ENCODE measurements at places on chromosomes 4 and X.

DNA sequence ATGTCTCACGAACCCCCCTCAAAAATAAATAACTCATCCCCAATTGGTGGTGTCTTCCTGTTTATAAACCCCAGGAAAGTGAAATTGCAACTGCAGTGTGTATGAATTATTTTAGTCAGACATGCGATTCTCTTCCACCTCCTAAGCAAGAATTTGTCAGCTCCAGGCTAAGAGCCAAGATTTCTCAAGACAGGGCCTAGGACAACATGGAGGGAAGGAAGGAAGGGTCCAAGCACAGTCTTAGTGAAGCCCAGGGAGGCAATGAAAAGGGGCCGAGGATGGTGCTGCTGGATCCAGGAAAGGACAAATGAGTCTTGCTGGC lies 20.0 kb downstream of the SH3KBP1 start:
- no peak for DNase-seq

DNA sequence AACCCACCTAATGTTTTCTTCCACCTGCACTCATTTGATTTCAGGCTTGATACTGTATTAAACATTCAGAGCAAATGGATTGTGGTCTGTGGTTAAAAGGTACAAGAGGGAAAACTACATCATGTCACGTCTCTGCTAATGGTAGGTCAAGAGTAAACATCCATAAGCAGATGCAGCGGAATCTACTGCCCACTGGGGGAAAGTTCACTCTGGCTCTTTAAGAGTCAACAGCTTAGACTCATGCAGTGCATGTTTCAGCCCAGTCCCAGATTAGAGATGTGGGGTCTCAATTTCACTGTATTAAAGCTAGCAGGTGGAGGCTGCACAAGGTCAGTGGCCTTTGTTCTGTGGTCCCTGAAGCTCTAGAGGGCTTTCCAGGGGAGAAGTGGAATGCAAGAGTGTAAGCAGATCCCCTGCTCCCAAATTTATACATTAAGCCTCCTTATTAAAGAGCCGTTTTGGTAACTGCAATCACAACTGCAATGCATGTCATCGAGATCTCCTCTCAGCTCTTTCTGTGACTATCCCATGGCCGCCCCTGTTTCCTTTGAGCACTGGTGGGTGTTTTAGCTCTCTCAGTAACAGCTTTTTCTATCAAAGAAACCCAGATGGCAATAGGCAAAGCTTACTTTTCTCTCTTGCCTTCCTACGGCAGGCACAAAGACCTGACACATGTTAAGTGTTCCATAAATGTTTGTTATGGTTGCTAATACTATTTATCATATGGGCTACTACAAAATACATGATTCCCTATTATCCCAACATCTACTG lies 53.4 kb downstream of the LDB2 start:
- no peak for DNase-seq

GRCh38 chr4:24564488-24564887 lies 19.9 kb downstream of the DHX15 start:
- no peak for DNase-seq

DNA sequence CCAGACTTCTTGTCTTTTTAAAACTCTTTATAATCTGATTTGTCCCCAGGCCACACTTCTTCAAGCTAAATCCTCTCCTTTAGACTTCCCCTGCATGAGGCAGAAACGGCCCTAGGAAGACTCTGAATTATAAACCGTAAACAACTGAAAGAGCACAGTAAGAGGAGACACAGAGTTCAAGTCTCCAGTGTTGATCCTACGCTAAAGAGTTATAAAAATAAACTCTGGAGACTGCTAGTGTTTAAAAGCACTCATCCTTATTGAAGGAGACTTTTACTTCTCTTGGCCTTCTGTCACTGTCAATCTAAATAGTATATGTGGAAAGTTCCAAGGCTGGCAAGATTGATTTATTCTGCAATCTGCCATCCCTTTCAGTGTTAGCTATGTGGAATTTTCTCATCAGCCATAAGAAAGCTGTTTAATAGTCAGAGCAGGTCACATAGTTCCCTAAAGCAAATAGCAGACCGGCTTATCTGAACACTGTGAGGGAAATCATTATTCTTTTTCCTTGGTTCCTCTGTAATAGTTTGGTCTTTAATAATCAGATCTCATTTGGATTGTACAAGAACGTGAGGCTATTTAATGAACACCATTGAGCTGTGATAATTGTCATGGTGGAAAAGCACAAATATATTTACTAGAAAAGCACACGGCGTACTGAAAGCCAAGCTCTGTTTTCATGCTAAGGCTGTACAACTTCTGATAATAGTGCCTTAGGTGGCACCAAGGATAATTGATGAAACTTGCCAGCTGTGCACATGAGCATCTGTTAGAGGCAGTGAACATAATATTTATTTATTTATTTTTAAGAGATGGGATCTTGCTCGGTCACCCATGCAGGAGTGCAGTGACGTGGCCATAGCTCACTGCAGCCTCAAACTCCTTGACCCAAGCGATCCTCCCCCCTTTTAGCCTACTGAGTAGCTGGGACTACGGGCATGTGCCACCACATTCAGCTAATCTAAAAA lies 157.7 kb downstream of the CEP135 start:
- no peak for DNase-seq

DNA sequence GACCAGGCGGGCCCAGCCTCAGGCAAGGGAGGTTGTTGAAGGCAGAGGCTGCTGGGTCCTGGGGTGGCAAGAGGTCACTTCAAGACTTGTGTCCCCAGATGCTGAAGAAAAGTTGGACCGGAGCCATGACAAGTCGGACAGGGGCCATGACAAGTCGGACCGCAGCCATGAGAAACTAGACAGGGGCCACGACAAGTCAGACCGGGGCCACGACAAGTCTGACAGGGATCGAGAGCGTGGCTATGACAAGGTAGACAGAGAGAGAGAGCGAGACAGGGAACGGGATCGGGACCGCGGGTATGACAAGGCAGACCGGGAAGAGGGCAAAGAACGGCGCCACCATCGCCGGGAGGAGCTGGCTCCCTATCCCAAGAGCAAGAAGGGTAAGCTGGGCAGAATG lies 4.4 kb downstream of the PQBP1 start:
- DNase-seq = no peak

DNA sequence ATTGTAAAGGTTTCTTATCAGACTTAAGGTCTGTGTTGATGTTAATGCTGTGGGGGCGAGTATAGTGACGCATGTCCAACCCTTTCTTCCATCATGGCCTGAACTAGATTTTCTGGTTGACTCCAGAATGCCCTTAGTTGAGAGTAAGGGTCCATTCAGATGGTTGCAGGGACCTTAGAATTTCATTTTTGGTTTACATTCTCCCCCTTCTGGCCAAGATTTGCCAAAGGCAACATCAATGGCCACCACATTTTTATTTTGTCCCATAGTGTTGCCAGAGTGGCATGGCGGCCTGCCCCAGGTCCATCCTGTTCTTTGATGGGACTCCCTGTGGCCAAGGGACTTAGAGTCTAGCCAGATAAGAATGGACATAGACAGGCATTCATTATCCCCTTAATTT lies 368.5 kb downstream of the GPM6A start:
- no peak for DNase-seq

GRCh38 chr4:3630598-3631543 lies 98.6 kb upstream of the LRPAP1 start:
- DNase-seq = no peak

- no peak for DNase-seq
Measured at GRCh38 chr4:81427344-81427821, 44.3 kb downstream of the RASGEF1B start.

GRCh38 chr4:159950707-159951106 lies 847.8 kb downstream of the RAPGEF2 start:
- no peak for DNase-seq

DNA sequence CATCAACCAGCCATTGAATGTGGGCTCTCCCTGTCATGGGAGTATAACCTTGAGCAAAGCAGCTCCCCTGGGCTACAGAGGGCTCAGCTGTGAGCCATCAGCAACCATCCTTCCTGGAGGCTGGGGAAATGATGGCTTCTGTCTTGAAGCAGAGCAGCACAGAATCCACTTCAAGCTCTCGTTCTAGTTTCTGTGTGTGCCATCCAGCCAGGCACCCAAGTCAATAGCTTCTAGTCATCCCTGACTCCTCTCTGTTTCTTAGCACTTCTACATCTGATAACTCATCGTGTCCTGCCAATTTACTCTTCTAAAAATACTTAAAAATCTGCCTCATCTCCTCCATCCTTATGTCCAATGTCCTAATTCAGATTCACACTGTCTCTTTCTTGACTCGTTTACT lies 42.2 kb upstream of the TSPAN5 start:
- no peak for DNase-seq

DNA sequence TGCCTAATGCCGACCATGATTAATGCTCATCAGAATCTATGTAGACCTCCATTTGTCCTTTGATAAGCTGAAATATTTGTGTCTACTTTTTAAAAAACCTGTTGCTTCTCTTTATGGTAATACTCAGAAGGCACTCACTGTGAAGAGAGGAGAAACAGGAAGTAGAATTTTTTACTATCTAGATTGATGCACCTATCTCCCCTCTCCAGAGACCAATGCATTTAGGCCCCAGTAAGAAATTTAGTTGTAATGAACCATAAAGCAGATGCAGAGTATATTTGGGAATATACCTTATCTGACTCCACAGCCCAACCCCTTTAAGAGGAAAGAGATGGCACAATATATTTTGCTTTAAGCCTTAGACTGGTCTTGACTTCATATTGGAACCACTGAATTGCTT lies 11.1 kb downstream of the TBL1X start:
- DNase-seq = no peak

GRCh38 chr4:1339489-1339888 lies 7.5 kb upstream of the UVSSA start:
- DNase-seq = no peak

DNA sequence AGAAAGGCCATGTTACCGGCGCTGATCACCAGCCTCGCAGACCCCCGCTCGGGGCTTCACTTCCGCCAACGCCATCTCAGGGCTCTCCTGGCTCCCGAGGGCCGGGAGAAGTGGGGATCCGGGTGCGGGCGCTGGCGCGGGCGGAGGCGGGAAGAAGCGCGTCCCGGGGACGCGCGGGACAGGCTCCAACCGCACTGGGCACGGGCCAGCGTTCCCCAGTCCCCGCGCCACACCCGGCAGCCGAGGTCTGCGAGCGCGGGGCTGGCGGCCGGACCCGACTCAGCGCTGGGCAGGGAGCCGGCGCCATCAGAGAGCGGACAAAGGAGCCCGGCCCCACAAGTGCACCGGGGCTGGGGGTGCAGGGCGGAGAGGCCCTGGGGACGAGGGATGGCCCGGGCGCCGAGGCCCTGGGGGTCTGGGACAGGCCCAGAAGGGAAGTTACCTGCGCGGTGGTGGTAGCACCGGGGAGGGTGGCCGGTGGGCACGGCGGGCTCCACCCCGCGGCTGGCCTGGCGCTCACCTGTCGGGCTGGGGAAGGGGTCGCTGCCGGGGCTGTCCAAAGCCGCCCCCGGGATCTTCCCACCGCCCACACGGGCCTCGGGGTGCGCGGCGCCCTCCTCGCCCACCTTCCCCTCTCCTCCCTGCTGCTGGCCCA lies 449 bp downstream of the CTPS2 start:
- no peak for DNase-seq

GRCh38 chr4:47002580-47002979 lies 9.2 kb upstream of the GABRA4 start:
- DNase-seq = no peak

DNA sequence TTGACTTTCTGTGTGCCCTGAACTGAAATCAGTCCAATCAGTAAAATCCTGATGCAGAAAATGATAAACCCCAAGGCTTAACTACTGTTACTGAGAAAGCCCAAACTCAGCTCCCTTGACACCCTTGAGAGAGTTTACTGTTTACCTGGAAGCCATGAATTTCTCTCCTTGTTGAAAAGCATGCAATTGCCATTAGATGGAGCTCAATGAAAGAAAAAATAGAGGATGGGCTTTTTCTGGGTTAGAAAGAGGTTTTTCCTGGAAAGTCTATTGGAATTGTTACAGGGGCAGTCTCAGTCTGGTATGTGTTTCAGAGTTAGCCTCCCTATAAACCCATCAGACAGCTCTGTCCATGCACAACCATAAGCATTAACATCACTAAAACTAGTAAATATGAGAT lies 66.4 kb upstream of the C4orf54 start:
- no peak for DNase-seq

DNA sequence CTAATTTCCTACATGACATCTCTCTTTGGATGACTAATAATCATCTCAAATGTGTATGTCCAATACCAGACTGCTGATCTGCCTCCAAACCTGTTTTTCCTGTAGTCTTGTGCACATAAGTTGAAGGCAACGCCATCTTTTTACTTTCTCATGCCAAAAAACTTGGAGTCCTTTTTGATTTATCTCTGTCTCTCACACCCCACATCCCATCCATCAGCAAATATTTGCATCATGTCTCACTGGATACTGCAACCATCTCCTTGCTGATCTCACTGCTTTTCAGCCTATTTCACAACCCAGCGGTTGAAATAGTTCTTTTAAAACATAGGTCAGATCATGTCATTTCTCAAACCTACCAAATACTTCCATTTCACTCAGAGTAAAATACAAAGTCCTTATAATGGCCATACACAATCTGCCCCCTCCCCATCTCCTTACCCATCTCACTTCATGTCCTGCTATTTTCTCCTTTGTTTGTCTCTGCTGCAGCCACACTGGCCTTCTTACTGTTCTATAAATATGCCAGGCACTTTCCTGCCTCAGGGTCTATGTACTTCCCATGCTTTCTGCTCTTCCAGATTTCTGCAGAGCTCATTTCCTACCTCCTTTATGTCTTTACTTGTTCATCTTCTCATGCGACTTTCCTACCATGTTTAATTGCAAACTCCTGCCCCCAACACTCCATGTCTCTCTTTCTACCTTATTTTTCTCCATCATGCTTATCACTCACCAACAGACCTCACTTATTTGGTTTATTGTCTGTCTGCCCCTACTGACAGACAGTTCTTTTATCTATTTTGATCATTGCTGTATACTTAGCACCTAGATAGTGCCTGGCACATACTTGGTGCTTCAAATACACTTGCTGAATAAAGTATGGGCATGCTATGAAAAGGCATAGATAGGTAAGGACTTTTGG lies 98.8 kb downstream of the ANXA3 start:
- no peak for DNase-seq

GRCh38 chrX:41542135-41542534 lies 95.0 kb downstream of the NYX start:
- DNase-seq = no peak

DNA sequence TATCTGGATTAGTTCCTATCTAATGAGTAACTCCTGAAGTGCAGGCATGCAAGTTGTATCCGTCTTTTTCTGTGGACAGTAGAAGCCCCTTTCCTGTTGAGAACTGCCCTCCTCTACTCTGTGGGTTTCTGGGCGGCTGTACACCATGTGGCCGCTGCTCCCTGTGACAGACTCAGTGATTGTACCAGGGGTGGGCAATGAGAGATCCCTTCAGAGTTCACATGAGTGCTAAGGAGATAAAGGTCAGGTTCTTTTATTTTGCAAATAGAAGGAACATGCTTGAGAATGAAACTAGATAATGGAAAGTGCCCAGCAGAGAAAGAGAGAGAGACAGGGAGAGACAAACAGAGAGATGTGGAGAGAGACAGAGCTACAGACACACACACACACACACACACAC lies 76.4 kb upstream of the TAPT1 start:
- no peak for DNase-seq

Data from substantia nigra (tissue), 51 donors.